ENCODE measurements at places on chromosomes 1 and 21.
A peak's percentile ranks its signal among the peaks of the same experiment; 100 is the strongest.

- no peak for DNase-seq
Observed at GRCh38 chr1:212737559-212737958, 37.9 kb upstream of the BATF3 start.

DNA sequence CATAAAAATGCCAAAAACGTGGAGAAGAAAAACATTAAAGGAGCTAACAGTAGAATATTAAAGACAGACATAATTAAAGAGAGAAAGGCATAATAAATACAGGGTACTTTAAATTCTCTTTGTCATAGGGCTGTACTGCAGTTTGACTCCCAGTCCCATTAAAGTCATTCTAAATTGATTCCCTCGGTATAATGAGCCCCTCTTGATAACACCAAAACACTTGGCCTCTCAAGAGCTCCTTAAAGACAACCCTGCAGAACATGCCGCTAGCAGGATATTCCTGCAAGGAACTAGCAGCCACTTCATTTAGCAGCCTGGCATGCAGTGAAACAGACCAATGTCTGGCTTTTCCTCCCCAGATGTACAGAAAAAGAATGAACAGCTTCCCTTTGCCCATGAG, 273.8 kb upstream of the ESRRG start:
- no peak for DNase-seq

- no peak for DNase-seq
Observed at GRCh38 chr1:244326757-244327156, 125.0 kb downstream of the ADSS2 start.

DNA sequence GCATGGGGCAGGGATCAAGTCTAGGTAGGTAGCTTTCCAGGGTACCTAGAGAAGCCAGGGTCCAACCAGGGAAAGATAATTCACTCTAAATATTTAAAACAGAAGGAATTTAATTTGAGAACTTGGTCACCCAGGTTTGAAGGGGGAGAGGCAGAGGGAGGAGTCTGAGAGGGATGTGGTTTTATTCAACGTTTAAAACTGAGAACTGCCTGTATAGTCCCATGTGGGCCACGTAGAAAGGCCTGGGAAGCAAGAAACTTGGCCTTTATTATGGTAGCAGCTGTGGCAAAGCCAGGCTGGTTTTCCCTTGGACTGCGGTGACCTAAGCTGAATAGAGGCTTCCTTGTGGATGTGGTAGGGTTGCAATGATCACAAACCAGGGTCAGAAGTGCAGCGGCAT, 42.0 kb upstream of the DUSP10 start:
- DNase-seq = no peak

GRCh38 chr1:80367058-80367457, 1360.5 kb upstream of the ADGRL4 start:
- DNase-seq = no peak

GRCh38 chr1:165129568-165130164, 226.8 kb downstream of the LMX1A start:
- no peak for DNase-seq

DNA sequence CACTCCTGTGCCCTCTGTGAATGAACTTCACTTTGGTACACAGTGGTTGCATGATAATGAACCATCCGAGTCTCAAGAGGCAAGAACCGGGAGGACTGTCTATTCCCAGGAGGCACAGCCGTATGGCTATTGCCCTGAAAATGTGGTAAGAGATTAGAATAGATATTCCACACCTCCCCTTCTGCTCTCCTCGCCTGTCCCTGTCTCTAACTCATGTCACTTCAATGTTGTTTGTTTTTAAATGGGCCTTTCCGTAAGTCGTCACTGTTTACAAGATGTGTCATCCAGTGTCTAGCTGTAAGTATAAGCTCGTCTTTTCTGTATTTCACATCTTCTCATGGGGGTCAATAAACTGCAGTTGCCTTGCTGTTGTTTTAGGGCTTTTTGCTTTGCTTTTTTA, 122.2 kb downstream of the PATJ start:
- DNase-seq = no peak

GRCh38 chr1:26483980-26484379, 11.7 kb downstream of the HMGN2 start:
- DNase-seq = no peak

- no peak for DNase-seq
Observed at GRCh38 chr1:28910379-28911115, 3.8 kb upstream of the EPB41 start.

GRCh38 chr1:51253691-51254090, 17.6 kb downstream of the RNF11 start:
- DNase-seq = no peak

DNA sequence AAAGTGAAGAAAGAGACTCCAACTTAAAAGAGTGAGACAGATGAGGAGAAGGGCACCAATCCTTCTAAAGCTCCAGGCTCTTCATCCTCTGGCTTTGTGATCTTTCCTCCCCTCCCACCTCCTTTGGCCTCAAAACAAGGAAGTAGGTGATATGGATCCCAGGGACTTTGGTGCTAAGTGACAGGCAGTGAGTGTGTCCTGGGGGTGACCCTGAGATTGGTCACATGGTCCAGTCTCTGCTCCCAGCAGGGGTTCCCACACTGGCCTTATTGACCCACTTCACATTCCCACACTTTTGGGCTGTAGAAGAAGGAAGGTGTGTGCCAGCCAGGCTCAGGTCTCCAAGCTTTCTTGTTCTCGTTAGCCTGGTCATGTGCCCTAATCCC, 401.2 kb upstream of the PROX1 start:
- DNase-seq = no peak

GRCh38 chr1:190904091-190904695, 426.5 kb upstream of the BRINP3 start:
- DNase-seq = no peak

DNA sequence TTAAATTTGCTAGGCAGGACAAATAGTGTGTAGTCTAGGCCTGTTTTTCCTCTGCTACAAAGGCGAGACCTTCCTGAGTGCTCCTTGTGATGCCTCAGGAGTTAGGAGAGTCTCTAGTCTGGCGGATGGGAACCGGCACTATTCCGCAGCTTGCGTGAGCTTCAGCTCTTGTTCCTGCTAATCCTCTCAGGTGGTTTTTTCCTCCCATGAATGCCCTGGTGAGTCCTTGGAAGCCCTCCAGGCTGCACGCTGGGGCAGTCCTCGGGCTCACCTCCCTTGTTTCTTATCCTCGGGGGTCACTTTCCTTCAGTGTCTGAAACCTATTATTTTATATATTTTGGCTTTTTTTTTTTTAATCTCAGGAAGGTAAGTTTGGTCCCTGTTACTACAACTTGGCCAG, 28.2 kb downstream of the UTS2 start:
- DNase-seq = no peak

GRCh38 chr1:226350519-226350865, 41.5 kb upstream of the LIN9 start:
- no peak for DNase-seq

DNA sequence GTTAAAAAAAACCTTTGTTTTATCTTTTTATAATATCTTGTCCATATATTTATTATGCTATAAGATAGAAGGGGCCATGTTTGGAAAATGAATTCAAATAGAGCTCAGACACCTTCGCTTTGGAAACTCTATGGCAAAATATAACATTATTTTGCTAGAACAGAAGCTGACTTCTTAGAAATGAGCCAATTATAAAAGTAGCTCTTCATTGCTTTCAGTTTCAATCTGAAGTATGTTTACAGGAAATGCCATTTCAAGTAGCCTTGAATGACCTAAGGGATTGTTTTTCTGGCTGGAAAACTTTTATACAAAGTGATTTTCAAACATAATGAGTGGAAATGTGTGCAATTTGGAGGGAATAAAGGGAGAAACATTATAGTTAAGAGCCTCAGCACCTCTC, 37.8 kb upstream of the GBP5 start:
- DNase-seq = no peak

- DNase-seq = no peak
Observed at GRCh38 chr1:78255383-78255782, 209.6 kb downstream of the GIPC2 start.

- no peak for DNase-seq
Observed at GRCh38 chr1:41918450-41919043, at the start of gene HIVEP3. TSS of gene HIVEP3 (minus strand) at chr1:41918922.

DNA sequence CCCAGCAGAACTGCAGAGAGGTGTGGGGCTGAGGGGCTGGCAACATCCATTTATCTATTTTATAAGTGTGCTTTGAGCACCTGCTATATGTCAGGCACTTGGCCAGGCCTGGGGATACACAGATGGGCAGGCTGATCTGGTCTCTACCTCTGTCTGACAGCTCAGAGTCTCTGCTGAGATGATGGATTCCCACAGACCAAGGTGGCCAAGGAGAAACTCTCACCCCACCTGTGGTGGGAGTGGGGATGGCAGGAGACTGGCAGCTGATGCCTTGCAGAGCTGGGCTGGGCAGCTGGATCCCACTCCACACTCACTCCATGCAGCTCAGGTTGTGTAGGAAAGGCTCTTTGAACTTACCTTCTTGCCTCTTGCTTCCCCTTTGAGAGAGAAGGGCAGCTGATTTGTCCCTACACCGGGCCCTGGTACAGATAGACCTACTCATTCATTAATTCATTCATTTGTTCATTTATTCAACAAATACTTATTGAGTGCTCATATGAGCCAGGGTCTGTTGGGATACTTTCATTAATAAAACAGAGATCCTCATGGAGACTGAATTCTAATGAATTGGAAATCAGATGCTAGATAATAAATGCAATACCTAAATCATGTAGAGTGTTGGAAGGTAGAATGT, 9.0 kb downstream of the ADORA1 start:
- no peak for DNase-seq

DNA sequence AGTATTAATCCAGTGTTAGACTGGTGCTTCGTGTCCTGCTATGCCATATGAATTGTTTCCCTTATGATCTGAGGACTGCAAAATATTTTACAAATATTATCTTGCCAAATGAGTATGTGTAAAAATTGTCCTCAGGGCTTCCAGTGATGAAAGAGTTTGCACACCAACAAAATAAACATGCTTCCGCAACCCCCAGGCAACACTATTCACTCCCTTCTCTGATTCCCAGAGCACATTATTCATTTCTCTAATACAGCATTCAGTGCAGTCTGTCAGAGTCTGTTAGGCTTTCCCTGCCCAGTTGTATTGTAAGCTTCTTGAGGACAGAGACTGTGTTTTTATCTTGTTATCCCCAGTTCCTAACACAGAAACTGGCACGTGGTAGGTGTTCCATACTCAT, 409.9 kb upstream of the C1orf87 start:
- no peak for DNase-seq

- DNase-seq = no peak
Observed at GRCh38 chr1:26922431-26922729, 837 bp downstream of the NUDC start.

- DNase-seq = no peak
Observed at GRCh38 chr1:112894561-112895011, 61.4 kb downstream of the SLC16A1 start.

GRCh38 chr1:28974432-28974831, 60.1 kb downstream of the EPB41 start:
- DNase-seq = no peak

GRCh38 chr1:156233426-156234127, 8.4 kb upstream of the BGLAP start:
- DNase-seq = no peak

DNA sequence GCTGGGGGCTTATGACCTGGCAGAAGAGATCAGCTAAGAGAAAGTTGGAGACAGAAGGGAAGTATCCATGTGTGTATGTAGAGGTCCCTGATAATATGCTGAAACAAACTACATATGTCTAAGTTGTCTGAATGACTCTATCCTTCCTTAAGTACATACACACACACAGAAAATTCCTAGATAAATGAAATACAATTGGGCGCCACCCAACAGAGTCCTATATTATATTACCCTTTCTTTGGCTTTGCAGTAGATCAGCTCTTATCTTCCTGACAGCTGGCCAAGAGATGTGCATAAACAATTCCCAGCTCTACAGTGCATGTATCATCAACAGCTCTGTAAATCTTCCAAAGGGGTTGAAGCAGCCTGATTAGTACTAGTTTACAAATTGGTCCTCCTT, 40.1 kb downstream of the SORT1 start:
- no peak for DNase-seq

DNA sequence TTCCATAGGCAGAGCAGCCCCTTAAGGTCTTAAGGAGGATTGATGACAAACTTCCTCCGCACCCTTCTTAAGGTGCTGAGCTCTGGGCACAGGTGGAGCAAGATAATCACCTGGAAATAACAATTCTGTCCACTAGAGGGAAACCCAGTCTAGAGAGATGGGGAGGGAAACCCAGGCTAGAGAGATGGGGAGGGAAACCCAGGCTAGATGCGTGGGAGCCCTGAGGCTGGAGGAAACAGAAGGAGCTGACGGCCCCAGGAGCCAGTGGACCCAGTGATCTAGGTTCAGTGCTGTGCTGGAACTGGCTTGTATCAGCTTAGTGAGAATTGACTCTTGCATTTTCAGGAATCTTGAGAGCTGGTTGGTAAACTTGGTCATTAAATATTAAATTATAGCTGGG, 17.8 kb upstream of the MYCL start:
- DNase-seq = peak; percentile 51

DNA sequence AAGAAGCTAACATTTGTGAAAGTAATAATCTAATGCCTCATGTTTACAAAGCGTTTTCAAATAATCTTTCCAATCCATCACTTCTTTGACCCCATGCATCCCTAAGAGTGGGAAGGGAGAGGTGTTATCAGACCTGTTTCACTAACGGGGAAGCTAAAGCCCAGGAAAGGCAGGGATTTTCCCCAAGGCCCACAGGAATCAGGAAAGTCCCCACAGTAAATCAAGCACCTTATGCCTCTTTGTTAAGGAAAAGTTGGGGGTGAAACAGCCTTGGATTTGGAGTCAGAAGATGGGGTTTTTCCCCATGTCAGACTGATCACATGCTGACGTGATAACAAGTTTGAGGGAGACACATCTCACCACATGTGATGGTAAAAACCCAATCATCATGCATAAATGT, 20.0 kb upstream of the ANGPTL7 start:
- DNase-seq = no peak

DNA sequence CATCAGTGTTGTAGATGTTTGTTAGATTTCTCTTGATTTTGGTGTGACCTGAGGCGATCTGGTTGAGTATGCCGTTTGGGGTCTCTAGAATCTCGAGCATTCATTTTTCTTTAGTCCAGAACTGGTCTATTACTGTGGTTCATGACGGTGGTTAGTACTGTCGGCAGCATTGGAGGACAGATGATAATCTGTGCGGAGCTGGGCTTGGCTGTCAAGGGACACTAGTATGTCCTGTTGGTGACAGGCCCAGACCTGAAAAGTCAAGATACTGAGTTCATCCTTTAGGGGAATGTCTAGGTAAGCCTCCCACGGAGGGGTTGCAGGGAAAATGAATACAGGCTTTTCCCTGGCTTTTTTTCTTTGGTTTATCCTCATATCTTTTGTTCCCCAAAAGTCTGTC, 59.8 kb downstream of the PEX14 start:
- DNase-seq = no peak

- no peak for DNase-seq
Observed at GRCh38 chr1:110008971-110009565, 24.5 kb downstream of the AHCYL1 start.

- DNase-seq = no peak
Observed at GRCh38 chr1:32361308-32361673, 994 bp downstream of the FAM229A start.

GRCh38 chr1:87174724-87175245, 153.9 kb upstream of the LMO4 start:
- no peak for DNase-seq

GRCh38 chr1:245209658-245210435, 55.1 kb downstream of the KIF26B start:
- no peak for DNase-seq

Measured in activated CD4-positive, alpha-beta T cell treated with anti-CD3 and anti-CD28 coated beads, Interleukin-2, amount 50 U/mL, for 24 hours (primary cell).